ENCODE measurements at places on chromosomes 7 and 10.
A peak's percentile ranks its signal among the peaks of the same experiment; 100 is the strongest.

GRCh38 chr7:23072048-23072447, 33.5 kb upstream of the KLHL7 start:
- DNase-seq = no peak

GRCh38 chr7:143258831-143259230, 4.4 kb upstream of the GSTK1 start:
- DNase-seq = peak; percentile 68

GRCh38 chr7:28774261-28774988, 183.7 kb downstream of the TRIL start:
- no peak for DNase-seq

- peak; percentile 18 for DNase-seq
Measured at GRCh38 chr10:24952143-24952706, at the start of gene PRTFDC1. PRTFDC1 (minus strand) TSS chr10:24952606; CDS start chr10:24952575, 31 bp downstream.

DNA sequence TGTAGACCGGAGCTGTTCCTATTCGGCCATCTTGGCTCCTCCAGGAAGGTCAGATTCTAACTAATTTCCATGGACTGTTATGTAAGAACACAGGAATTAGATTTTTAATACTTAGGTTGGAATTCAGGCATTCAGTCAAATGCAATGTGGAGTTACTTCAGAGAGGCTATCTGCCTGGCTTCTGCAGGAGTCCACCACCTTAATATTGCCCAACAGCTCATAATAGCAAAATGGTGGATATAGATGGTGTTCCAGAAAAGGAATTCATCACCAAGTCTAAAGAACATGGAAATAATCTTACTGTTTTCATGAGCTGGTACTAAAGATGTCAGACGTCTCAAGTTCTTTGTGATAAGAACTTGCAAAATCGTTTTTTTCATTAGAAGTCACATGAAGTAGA, 39.5 kb downstream of the CRHR2 start:
- no peak for DNase-seq

- DNase-seq = peak; percentile 58
Measured at GRCh38 chr10:78756604-78757343, 312.0 kb upstream of the ZMIZ1 start.

- DNase-seq = peak; percentile 8
Measured at GRCh38 chr7:1290026-1290678, 57.5 kb downstream of the UNCX start.

DNA sequence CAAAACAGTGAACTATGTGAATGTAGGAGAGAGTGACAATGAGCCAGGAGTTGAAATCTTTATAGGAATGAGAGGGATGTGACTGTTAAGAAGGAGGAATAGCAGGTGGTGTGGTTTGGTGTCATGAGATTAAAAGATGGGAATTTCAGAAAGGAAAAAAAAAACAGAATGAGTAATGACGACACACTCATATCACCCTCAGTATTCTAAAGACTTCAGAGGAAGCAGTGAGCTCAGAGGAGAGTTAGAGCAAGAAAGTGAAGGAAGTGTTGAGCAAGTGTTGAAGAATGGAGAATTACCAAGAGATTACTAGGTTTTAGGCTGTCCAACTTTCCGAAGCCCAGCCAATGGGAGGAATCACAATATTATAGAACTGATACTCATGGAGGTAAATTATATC, 220.5 kb upstream of the HGF start:
- no peak for DNase-seq

DNA sequence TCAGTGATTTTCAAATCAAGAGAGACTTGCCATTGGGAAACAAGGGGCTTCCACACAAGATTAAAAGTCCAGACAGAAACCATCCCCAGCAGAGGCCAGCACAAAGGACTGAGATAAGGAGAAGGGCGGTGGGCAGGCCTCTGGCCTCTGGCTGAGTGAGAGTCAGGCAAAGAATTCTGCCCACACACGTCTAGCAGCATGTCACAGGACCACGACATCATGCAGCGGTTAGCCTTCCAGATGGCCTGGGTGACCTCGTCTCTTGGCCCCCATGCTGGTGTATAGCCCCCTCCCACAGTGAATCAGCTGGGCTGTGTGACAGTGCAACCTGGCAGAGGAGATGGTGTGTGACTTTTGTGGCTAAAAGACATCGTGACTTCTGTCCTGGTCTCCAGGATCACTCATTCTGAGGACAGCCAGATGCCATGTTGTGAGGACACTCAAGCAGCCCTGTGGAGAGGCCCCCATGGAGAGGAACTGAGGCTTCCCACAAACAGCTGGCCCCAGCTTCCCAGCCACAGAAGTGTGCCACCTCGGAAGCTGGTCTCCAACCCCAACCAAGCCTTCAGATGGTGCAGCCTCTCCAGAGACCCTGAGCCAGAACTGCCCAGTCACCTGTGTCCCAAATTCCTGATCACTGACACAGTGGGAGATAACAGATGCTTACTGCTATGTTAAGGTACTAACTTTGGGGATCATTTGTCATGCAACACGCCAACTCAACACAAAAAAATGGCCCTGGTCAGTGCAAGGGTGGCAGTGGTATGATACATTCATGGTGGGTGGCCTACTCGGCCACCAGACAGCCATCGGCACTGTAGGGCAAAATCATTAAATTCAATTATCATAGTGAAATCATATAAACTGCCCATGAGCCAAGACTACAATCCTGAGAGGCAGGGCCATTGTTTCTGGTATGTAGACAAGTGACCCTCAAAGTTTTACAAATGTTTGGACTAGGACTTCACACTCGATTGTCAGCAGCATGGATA, 73.2 kb downstream of the TNS3 start:
- DNase-seq = no peak

DNA sequence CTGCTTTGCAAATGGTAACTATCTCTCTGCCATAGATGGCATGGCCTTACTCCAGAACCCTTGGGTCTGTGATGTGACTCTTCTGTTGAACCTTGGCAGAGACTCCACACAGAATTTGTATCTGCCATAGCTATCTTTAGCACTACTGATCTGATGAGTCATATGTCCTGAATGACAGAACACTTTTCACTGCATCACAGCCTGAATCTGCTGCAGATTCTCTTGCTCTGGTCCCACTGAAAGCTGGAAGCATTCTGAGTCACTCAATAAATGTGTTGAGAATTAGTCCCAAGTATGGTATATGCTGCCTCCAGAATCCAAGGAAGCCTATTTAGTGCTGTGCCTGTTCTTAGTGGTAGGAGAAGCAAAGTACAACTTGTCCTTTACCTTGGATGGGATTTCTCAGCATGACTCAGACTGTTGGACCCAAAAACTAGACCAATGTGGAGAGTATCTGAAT, 39.5 kb upstream of the ANKRD1 start:
- peak; percentile 33 for DNase-seq

Measured in activated CD4-positive, alpha-beta T cell treated with anti-CD3 and anti-CD28 coated beads, Interleukin-10, Interleukin-2, amounts not matched to agents 100 ng/mL and 50 ng/mL, durations not matched to agents 16 hours and 8 hours (primary cell).